MV-4-11 (cell line): ENCODE measurements at places on chromosomes 13 and 19.

GRCh38 chr19:1146412-1146699 is 27.7 kb downstream of the SBNO2 start:
- DNase-seq: no peak

DNA sequence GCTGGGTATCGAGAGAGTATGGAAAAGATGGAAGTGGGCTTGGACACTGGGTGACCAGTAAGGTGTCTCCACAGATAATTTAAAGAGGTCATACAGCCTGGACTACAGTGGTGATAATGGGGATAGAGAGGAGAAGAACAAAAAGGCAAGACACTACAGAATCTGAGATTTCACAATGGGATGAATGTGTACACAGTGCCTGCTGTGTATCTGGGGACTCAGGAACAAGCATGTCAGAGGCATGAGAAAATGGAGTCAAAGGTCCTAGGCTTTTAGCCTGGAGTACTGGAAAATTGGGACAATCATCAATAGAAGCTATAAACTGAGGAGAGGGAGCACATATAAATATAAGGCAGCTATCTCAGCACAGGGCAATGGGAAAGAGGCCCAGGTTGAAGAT is 69.4 kb downstream of the TSC22D1 start:
- no peak for DNase-seq

GRCh38 chr13:99421271-99421670 is 80.0 kb upstream of the TM9SF2 start:
- no peak for DNase-seq

DNA sequence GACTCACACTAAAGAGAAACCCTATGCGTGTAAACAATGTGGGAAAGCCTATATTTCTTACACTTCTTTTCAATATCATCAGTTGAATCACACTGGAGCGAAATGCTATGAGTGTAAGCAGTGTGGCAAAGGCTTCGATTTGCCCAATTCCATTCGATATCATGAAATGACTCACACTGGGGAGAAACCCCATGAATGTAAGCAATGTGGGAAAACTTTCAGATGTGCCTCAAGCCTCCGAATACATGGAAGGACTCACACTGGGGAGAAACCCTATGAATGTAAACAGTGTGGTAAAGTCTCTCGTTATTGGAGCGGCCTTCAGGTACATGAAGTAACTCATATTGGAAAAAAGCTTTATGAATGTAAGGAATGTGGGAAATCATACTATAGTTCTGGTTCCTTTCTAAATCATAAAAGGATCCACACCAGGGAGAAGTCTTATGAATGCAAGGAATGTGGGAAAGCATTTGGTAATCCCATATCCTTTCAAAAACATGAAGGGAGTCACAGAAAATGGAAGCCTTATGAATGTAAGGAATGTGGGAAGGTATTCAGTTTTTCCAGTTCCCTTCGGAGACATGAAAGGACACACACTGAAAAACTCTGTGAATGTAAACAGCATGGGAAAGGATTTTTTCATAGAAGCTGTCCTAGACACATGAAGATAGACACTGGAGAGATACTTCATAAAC is 28.1 kb downstream of the ZNF20 start:
- no peak for DNase-seq

DNA sequence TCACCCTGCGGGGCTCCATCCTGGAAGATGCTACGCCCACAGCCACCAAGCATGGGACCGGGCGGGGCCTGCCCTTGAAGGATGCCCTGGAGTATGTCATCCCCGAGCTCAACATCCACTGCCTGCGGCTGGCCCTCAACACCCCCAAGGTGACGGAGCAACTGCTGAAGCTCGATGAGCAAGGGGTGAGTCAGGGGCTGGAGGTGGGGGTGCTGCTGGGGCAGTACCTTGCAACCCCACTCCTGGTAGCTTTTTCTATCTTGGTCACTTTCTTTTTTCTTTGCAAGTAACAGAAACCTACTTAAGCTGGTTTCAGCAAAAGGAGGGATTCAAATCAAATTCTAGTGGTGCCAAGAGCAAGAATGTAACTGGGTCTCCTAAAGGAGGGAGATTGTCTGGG is 124.1 kb downstream of the DPF1 start:
- no peak for DNase-seq

DNA sequence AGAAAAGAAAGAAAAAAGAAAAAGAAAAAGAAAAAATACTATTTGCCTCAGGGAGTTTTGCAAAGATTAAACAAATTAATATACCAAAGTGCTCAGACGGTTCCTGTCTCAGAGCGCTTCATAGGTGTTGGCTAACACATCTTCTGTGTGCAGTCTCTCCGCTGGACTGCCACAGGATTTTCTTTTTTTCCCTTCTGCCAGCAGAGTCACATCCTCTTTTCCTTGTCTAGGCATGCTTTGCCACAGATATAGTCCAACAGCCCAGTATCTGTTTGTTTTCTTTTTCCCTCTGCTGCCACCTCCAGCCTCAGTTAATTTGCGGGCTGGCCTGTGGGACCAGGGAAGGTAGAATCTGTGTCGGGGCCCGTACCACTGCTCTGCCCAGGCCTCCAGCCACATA is 3.4 kb upstream of the URAD start:
- DNase-seq: no peak

DNA sequence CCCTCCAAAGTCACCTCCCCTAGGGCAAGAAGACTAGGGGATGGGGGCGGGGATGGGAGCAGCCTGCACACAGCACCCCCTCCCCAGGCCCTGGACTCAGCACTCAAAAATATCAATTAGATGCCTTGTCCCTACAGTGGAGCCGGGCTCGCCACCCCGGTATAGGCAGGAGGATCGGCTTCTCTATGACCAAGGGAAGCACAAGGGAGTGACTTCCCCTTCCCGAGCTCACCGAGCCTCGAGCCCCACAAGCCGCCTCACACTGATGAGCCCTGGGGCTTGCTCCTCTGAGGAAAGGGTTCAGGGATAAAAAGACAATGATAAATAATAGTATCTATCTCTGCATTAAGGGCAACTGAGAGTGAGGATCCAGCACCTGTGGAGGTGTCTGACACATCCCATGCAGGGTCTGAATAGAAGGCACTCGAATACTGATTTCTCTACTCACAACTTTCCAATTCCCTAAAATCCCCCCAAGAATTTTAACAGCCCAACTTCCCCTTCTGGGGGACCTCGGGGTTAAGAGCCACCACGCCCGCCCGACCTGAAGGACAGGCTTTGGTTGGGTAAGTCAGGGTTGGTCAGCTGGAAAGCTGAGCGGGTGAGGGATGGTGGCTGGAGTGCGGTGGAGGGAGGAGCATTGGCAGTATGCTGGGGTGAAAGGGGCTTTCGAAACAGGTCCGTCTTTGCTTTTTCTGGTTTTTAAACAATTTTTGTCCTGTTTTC is 51.3 kb downstream of the STK24 start:
- DNase-seq: no peak

GRCh38 chr19:29001597-29002245 is 211.2 kb downstream of the UQCRFS1 start:
- DNase-seq: no peak

DNA sequence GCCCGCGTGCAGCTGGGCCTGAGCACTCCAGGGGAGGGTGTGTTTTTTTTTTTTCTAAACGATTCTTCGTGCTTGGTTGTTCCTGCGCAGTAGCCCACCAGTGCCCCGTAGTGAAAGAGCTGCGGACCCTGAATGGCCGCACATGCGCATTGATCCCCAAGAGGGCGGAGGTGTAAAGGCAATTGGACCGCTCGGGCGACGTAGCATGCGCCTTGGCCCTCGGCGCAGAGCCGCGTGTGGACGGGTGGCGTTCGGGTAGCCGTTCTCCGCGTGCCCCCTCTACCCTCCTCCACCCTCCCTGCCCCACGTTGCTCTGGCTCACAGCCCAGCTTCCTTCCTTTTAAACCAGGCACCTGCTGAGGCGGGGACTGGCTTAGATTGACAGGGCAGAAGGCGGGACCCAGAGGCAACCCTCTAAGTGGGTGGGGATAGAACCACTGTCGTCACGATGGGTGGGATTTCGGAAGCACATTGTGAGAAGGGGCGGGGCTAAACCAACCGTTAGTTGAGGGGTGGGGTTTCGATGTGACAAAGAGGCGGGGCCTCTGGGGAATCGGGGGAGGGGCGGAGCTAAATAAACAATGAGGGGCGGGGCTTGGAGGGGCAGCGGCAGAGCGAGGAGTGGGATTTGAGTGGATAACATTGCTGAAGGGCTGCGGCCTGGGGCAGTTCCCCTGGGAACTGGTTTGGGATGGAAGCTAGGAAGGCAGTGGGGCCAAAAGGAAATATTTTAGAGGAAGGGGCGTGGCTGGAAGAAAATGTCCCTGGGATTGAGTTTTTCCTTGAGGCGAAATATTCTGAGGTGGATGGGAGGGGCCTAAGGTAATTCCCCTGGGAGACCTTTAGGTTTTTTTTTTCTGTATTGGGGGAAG is 543 bp upstream of the NUP62 start:
- DNase-seq: peak; percentile 98

DNA sequence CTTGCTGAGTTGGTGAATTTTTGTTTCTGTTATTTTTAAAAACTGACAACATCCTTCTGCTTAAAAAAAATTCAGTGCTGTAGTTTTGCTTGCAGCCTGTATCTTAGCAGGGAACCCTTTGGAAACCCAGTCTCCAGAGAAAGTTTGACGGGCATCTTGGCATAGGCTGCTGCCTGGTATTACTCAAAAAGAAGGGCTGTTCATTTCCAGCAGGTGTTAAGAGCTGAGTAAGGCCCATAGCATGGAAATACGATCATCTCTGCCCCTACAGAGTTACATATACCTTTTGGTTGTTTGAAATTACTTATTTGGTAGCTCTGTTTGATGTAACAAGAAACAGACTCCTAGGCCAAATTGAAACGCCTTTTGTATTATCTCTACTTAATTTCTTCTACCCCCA is 41.5 kb downstream of the URI1 start:
- DNase-seq: no peak

DNA sequence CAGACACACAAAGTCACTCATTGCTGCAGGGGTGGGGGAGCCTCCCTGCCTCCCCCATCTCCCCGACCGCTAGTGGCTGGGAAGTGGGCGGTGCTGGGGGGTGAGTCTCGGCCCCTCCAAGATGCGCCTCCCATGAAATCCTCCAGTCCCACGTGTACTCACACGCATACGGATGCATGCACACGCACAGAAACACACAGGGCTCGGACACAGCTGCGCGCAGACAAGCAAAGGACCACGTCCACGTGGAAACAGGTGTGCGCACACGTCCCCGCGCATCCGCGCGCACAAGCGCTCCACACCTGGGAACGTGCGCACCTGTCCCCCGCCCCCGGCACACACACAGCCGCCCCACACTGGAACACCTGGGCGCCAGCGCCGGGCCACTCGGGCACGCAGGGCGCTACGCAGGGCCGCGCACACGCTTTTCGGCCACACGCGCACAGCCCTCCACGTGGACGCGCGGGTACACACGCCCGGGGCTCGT is 687 bp downstream of the MATK start:
- DNase-seq: no peak

GRCh38 chr13:44758630-44759383 is 182.7 kb upstream of the TSC22D1 start:
- no peak for DNase-seq

- no peak for DNase-seq
Observed at GRCh38 chr13:85436029-85436428, 363.2 kb downstream of the SLITRK6 start.

DNA sequence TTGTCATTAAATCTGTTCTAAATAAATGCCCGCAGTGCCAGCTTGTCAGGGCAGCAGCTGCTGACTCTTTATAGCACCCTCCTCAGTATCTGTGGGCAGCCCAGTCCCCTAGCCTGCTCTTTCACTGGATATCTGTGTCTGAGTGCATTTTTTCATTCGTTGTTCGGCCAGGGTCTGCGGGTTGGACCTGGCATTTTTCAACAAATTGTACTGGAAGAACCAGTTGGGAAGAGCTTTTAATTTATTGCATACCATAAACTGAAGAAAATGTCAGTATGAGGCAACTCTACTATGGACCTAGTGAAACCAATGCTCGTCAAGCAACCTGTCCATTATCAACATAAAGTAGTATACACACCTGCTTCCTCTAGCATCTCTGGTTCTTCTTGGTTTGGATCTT is 8.6 kb downstream of the NLRP13 start:
- no peak for DNase-seq

- DNase-seq: no peak
Observed at GRCh38 chr19:27822336-27822735, 1390.6 kb downstream of the UQCRFS1 start.

DNA sequence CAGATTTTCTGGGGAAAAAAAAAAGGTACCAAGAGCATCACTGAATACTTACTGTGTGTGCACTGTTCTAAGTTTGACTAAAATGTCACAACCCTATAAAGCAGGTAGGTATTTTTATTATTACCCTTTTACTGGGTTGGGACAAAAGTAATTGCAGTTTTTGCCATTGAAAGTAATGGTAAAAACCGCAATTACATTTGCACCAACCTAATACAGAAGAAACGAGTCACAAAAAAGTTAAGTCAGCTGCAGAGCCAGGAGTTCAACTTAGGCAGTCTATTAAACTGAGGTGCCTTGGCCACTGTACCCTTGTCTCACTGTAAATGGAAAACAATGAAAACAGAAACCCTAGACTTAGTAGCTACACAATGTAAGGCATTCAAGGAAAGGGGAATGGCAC is 281.9 kb downstream of the SUCLA2 start:
- DNase-seq: no peak

- peak; percentile 64 for DNase-seq
Observed at GRCh38 chr13:86579662-86580061, 780.4 kb upstream of the SLITRK6 start.

GRCh38 chr13:41193469-41193868 is 900 bp downstream of the KBTBD7 start:
- DNase-seq: no peak

DNA sequence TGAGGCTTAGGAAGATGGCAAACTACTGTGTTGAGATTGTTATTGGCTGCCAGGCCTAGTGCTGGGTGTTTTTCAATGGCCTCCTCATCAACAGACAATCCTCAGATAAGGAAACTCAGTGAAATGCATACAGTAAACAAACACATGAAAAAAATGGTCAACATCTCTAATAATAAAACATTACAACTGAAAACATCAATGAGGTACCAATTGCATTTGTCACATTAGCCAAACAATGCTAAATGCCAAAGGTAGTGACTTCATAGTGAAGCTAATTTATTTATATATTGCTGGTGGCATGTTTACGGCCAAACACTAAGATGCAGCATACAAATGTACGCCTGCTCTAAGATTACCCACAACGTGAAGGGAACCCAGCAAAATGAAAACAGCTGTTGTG is 224.0 kb upstream of the UBL3 start:
- DNase-seq: no peak

- DNase-seq: no peak
Observed at GRCh38 chr19:44072543-44073401, 813 bp downstream of the ZNF284 start.

GRCh38 chr13:113060557-113061270 is 44.9 kb upstream of the F7 start:
- DNase-seq: no peak

DNA sequence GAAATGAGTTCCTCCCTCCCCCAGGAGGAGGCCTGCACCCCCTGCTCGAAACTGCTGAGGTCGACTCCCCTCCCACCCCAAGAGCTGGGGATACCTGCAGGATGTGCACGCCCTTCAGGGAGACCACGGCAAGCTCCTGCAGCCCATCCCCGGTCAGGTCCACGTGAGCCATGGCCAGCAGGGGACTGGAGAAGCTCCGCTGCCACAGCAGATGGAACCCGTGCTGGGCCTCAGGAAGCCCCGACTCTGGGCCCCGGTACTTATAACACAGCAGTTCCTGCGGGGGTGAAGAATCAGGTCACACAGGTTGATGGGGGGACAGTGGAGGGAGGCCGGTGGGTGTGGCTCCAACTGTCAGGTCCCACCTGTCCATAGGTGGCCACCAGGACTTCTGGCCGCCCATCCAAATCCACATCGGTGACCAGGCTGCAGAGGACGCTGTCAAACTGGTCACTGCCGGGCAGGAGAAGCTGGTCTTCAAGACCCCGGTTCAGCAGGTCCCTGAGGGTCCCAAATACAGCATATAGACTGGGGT is 4.8 kb upstream of the SLC8A2 start:
- DNase-seq: no peak
